ENCODE measurements at places on chromosomes 1 and 21.

GRCh38 chr1:165539908-165540307 is 3.9 kb upstream of the LRRC52 start:
- no peak for DNase-seq

GRCh38 chr21:45508607-45509565 is 33.4 kb downstream of the SLC19A1 start:
- no peak for DNase-seq

GRCh38 chr1:26067432-26067911 is at the start of gene TRIM63:
Gene TRIM63 (minus strand): TSS chr1:26067630. CDS start chr1:26067494, 136 bp downstream.
- DNase-seq, result no peak

- DNase-seq, result no peak
Measured at GRCh38 chr21:25818121-25818520, 83.3 kb downstream of the GABPA start.

GRCh38 chr1:206706298-206706791 is 21.6 kb downstream of the MAPKAPK2 start:
- DNase-seq, result no peak

DNA sequence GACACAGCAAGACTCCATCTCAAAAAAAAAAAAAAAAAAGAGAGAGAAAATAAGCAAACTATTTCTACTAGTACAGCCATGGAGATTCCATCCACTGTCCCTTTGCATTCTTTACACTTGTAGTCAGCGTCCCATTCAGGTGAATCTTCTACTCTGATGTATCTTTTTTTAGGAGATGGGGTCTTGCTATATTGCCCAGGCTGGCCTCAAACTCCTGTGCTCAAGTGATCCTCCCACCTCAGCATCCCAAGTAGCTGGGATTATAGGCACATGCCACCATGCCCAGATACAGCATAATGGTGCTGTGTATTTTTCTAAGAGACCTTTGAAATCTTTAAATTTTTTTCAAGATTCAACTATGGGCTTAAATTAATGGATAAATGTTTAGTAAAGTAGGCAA is 8.1 kb upstream of the CENPL start:
- DNase-seq, result no peak

DNA sequence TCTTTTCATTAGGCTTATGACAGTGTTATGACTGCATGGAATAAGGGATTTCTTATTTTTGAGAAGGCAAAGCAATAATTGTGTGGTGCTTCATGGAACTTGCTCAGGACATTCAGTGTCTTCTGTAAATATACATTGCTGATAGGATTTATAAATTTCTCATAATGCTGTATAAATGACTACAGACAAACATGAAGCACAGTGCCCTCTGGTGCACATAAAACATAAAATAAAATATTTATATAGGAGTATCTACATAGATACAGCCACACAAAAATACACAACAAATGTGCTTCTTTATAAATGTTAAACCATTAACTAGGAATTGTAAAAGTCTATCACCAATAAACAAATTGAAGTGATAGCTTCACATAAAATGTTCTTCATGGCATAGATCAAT is 24.1 kb downstream of the BRINP3 start:
- DNase-seq, result peak; percentile 33

- DNase-seq, result no peak
Measured at GRCh38 chr1:109788695-109789521, 25.2 kb upstream of the EPS8L3 start.

- no peak for DNase-seq
Measured at GRCh38 chr1:162753001-162753658, 37.4 kb upstream of the HSD17B7 start.

DNA sequence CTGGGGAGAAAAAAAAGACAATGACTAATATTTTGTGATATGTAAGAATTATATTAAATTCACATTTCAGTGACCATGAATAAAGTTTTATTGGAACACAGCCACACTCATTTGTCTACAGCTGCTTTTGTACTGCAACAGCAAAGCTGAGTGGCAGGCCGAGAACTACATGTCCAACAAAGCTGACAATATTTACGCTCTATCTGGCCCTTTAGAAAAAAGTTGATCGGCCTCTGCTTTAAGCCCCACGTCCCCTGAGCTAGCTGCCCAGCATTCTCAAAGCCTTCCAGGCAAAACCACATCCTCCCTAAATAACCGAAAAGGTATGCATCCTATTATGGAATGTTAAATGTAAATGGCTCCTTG is 8.6 kb downstream of the SLC2A1 start:
- no peak for DNase-seq

DNA sequence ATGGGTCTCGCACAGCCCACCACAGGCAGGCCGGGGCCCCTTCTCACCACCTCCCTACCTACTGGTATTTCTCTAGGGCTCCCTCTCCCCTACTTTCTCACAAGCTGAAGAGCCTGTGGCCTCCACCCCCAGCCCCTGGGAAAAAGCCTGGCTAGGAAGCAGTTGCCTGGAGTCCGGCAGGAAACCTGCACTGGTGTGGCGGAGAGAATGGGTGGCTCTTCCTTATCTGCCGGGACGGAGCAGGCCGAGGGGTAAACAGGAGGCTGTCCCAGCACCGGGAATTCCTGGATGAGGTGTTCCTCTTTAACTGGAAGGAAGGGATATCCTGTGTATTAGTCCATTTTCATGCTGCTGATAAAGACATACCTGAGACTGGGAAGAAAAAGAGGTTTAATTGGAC is 125.8 kb downstream of the TLR5 start:
- DNase-seq, result no peak

- DNase-seq, result no peak
Measured at GRCh38 chr1:204742676-204743251, 57.2 kb upstream of the LRRN2 start.

GRCh38 chr1:37655274-37655673 is 20.6 kb upstream of the RSPO1 start:
- no peak for DNase-seq

DNA sequence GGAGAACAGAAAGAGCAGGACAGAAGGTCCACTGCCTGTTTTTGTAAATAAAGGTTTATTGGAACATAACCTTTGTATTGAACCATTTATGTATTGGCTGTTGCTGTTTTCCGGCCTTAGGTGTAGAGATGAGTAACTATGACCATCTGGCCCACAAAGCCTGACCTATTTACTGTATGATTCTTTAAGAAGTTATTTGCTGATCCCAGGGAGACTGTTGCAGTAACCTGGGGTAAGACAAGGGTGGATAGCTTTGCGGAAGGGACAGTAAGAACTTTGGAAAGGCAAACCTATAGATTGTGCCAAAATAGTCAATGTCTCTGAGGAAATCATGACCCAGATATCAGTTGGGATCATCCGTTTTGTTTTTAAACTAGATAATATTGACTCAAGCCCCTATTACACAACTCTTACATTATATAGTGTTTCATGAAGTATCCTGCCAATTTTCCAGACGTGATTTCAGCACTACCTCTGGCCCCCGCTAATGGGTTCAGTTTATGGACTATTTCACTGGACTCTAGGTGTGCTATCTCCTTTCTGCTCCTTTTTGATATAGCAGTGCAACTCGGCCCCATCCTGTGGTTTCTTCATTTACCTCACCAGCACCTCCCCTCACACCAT is 20.8 kb upstream of the TLCD4 start:
- no peak for DNase-seq

DNA sequence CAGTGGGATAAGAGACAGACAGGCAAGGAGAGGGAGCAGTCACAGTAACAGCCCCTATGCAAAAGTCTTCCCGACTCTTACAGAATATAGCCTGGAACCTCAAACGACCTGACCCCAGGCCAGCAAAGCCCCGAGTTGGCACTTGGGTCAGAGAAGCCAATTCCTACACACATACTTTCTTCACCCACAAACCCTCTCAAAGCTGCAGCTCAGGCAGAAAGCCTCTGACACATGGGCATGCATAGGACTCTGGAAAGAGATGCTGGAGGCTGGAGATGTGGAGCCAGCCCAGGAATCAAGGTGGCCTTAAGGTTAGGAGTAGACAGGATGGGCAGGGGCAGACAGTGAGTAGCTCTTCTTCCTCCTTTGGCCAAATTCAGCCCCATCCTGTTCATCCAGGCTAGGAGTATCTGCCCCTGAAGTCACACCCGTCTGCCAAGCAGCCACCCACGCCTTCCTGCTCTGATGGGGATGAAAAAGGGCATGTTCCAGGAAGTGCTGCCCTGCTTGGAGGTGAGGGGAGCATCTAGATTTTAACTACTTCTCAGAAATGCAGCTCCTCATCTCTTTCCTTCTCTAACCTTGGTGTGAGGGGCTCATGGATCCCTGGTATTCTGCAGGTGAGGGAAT is 7.8 kb downstream of the SLC41A1 start:
- DNase-seq, result no peak

GRCh38 chr1:243849421-243850201 is 432 bp downstream of the AKT3 start:
- DNase-seq, result no peak

DNA sequence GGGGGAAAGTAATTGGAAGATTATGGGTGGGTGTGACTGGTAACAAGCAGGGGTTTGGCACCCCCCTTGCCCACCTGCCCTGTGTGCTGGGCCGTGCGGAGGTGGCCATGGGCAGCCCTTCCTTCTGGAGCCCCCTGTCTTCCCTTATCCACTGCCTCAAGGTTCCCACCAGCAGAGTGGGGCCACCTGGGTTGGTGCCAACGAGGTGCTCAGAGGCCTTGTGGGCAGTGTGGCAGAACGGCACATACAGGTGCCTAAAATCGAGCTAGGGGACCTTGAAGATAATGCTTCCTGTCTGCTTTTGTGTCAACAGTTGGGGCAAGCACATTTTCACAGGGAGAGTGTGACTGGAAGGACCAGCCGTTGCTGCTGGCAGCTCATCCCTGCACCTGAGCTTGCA is 161.8 kb downstream of the PCBP3 start:
- no peak for DNase-seq

- no peak for DNase-seq
Measured at GRCh38 chr1:27306892-27307761, 14.8 kb upstream of the TMEM222 start.

- DNase-seq, result no peak
Measured at GRCh38 chr1:29920316-29920715, 684.0 kb downstream of the PTPRU start.

DNA sequence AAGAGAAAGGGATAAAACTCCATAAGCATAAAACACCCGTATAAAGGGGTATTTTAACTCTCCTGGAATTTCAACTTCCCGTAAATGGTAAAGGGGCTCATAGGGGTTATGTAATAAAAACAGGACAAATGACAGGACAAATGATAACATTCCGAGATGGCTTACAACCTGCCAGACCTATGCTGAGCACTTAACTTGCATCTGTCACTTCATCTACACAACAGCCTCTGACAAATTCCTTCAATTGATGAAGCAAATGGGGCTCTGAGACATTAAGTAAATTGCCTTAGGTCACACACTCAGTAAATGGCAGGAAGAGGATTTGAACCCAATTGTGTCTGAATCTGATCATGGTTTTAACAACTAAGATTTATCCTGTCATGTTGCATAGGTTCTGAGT is 327.6 kb upstream of the SNX7 start:
- no peak for DNase-seq

GRCh38 chr1:211257826-211258225 is 1.3 kb upstream of the RCOR3 start:
- DNase-seq, result no peak

DNA sequence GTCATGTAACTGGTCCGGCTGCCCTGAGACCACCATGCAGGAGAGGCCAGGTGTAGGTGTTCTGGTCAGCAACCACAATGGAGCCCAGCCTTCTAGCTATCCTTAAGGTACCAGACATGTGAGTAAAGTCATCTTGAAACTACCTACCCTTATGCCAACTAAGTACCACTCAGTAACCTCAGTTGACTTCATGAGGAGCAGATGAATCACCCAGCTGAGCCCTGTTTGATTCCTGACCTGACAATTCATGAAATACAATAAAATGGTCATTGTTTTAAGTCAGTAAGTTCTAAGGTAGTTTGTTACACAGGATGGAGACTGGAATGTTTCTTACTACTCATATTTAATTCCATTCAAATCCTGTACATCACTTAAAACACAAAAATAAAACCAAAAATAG is 113.1 kb upstream of the LMO4 start:
- DNase-seq, result no peak

DNA sequence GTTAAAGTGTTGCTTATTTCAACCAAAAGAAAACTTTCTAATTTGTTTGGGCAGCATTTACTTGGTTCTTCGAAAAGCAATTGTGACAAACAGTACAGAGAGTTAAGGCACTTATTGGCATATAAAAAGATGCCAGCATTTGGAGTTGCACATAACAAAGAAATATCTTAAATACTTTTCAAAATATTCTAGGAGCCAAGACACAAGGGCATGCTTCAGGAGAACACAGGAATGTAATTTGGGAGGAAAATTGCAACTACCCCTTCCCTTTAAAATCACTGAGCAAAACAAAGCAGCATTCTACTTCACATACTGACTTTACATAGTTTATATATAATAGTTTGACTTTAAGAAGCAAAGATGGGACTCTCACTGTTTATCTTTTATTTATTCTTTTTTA is 4.6 kb upstream of the TIE1 start:
- no peak for DNase-seq

DNA sequence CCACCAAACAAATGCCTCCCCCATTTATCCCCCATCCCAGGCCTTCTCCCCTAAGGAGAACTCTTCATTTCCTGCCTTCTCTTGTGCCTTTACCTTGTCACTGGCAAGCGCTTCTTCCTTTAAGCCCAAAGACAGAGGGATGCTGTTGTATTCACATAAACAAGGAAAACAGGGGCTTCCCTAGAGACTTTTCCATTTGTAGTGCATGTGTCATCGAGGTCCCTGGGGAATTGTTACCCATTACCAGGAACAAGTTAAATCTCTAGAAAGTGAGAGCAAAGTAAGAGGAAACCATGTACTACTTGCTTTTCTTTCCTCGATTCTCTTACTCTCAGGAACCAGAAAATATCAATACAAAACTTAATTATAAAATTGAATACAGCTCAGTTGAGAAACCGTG is 114.4 kb upstream of the DPT start:
- DNase-seq, result no peak

- no peak for DNase-seq
Measured at GRCh38 chr1:88768816-88769215, 84.7 kb downstream of the PKN2 start.

- DNase-seq, result no peak
Measured at GRCh38 chr1:94385308-94385929, 32.8 kb upstream of the ABCD3 start.

- no peak for DNase-seq
Measured at GRCh38 chr1:206768472-206769303, 1.9 kb upstream of the IL19 start.

DNA sequence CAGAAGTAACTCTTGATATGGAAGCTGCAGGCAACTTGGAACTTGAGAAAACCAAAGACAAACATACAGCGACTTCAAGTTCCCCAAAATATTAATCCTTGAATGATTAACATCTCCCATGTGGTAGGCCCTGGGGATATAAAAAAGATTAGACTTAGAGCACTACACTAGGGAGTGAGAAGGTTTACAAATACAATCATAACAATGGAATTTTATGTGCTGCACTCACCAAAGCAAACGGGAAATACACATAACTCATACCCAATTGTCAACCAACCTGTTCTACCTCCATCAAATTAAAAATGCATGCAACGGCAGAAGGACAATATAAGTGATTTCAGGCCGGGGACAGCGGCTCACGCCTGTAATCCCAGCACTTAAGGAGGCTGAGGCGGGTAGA is 3.7 kb downstream of the SMYD3 start:
- no peak for DNase-seq

All from NAMALWA (cell line).